ENCODE measurements at places on chromosomes 3 and 15. TPM values are rescaled to one million over a fixed set of nuclear protein-coding genes. Genes with fewer than 3 reads are reported as not detected.

Gene RPL29
- polyA plus RNA-seq = 2,526 TPM

Gene CAPN3
- 229 TPM for polyA plus RNA-seq

DNA sequence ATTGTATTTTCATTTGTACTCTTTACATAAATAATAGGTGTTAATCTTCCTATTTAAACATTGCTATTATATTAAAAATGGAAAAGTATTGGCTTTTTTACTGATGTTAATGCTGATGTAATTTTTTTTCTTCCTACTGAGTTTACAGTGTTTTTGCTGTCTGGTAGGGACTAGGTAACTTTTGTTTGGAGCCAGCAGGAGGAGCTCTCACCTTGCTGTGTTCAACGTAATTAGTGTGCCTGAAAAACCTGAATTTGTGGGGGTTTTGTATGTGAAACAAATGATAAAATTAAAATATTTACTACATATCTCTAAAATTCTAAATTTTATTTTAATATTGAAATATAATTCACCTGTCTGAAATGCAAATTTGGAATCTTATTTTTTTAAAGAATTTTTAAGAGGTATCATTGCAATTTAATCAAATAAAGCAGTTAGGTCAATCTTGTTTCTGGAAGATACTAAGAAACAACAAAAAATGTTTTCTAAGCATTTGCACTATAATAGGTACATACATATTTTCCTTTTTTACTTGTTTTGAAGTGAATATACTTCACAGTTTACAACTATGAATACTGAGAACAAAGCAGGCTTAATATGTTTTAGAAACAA, 48.8 kb downstream of the EPHA6 start:
- DNase-seq = peak; percentile 13

GRCh38 chr3:122284486-122284885, 40.6 kb upstream of the CSTA start:
- DNase-seq = no peak

GRCh38 chr3:153820035-153820434, 301.2 kb upstream of the ARHGEF26 start:
- DNase-seq = no peak

Gene CD80
- polyA plus RNA-seq = 0.45 TPM

GRCh38 chr3:55718521-55718921, 231.4 kb upstream of the WNT5A start:
- no peak for DNase-seq

- DNase-seq = no peak
These were observed 154.2 kb downstream of the RAB11A start for GRCh38 chr15:66023311-66023972.

GRCh38 chr15:92343924-92344643, 49.6 kb upstream of the ST8SIA2 start:
- no peak for DNase-seq

GRCh38 chr15:67156426-67156825, 91.0 kb downstream of the SMAD3 start:
- no peak for DNase-seq

Gene MUC4
- polyA plus RNA-seq = 4.4 TPM

- DNase-seq = no peak
These were observed 656.6 kb upstream of the NAALADL2 start for GRCh38 chr3:174202561-174202960.

DNA sequence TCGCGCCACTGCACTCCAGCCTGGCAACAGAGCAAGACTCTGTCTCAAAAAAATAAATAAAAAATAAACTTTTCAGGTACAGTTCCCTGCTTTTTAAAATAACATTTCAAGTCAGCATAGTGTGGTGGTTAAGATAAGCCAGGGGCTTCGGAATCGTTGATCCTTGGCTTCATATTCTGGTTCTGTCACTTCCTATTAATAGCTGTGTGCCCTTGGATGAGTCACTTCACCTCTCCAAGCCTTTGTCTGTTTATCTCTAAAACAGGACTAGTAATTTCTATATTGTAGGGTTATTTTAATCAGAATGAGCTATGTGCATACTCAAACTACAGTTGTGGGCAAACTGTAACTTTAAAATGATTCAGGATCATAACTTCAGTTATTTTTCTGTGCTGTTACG, 53.8 kb upstream of the SENP5 start:
- DNase-seq = no peak

DNA sequence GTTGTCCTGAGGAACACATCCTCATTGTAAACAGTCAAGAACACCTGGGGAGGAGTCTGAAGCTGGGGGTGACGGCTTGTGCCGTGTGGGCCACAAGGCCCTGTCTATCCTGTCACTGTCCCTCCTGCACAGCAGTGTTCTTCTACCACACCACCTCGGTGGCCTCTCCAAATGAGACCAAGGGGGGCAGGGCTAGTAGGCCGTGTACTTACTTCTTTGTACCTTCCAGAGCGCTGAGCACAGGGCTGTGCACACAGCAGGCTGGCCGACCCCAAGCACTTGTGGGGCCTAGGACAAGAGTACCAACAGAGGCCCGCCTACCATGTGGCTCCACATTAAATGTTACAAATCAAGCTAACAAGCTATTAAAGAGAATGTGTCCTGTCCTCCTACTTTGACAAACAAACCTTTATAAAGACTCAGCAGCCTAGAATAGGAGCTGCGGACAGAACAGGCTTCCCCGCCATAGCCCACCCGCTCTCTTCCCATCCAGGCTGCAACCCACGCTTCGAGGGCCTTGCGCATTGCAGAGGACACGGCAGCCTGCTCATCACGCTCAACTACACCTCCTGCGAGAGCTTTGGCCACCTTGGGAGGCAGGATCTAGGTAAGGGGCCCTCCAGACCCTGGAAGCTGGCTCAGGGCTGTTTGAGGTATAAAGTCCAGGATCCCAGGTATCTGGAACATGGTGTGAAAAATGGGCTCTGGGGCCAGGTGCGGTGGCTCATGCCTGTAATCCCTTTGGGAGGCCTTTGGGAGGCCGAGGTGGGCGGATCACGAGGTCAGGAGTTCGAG, 30.5 kb downstream of the MELTF start:
- no peak for DNase-seq

GRCh38 chr3:45124956-45125355, 21.2 kb downstream of the CDCP1 start:
- DNase-seq = no peak

GRCh38 chr15:83747718-83748110, 93.8 kb downstream of the ADAMTSL3 start:
- DNase-seq = no peak

GRCh38 chr3:23341147-23341838, 138.2 kb downstream of the UBE2E2 start:
- DNase-seq = no peak

DNA sequence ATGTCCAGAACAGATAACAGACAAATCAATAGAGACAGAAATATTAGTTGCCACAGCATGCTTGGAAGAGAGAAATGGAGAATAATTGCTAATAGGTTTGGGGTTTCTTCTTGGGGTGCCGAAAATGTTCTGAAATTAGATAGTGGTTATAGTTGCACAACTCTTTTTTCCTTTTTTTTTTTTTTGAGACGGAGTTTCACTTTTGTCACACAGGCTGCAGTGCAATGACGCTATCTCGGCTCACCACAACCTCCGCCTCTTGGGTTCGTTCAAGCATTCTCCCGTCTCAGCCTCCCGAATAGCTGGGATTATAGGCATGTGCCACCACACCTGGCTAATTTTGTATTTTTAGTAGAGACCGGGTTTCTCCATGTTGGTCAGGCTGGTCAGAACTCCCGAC, 163.3 kb downstream of the PLCH1 start:
- DNase-seq = no peak

GRCh38 chr3:172101107-172101506, 61.7 kb downstream of the FNDC3B start:
- no peak for DNase-seq

GRCh38 chr15:47374222-47374621, 343.1 kb upstream of the SEMA6D start:
- DNase-seq = no peak

GRCh38 chr3:194575484-194576210, 57.6 kb downstream of the TMEM44 start:
- DNase-seq = no peak

Gene ASB14
- polyA plus RNA-seq = 0.78 TPM
